ENCODE measurements at places on chromosomes 5 and 9.

DNA sequence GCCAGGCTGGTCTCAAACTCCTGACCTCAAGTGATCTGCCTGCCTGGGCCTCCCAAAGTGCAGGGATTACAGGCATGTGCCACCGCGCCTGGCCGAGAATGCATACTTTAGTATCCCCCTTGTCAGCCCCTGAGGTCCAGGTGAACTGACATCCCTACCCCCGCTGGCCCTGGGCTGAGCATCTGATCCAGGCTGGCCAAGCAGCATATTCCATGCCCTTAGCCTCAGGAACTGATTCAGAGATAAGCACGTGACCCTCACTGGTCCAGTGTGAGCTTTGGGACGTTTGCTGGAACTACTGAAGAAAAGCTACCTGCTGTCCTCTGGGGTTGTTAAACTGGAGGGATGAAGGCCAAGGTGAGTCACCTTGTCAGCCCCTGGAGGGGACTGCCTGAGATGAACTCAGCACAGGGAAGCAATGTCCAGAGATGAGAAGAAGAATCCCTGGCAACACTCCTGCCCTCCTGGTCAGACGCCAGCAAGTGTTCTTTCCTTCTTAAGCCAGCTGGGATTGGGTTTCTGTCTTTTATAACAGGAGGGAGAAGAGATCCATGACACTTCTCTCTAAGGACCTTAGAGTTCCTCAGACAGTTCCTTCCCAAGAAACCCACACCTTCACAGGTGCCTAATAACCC lies 59.1 kb upstream of the FBXW11 start:
- DNase-seq: no peak

DNA sequence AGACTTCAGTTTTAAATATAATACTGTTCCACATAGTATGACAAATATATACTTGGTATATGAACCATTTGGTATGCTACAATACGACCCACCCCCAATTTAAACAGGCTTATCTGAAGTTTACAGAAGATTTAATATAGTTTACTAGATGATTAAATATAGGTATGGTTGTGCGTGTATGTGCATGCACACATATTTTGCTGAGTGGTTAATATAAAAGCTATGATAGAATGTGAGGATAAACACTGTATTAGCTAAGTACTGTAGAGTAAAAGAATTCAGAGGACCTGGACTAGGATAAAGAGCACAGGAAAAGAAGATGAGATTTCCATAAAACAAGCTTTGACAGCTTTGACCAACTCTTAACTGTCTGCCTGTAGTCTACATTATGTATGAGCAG lies 356.7 kb downstream of the PDE4D start:
- DNase-seq: no peak

- DNase-seq: no peak
Measured at GRCh38 chr5:171700318-171700912, 85.2 kb upstream of the SMIM23 start.

GRCh38 chr5:150574818-150575547 lies 65.5 kb upstream of the SYNPO start:
- no peak for DNase-seq

DNA sequence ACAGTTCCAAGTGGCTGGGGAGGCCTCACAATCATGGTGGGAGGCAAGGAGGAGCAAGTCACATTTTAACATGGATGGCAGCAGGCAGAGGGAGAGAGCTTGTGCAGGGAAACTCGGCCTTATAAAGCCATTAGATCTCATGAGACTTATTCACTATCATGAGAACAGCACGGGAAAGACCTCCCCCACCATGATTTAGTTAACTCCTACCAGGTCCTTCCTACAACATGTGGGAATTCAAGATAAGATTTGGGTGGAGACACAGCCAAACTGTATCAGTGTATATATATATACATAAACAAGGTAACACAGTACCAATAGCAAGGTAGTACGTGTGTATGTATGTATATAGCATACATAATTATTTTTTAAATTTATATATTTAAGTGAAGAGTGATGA lies 50.9 kb downstream of the NFX1 start:
- DNase-seq: no peak

GRCh38 chr9:120852240-120853010 lies 9.7 kb upstream of the PSMD5 start:
- no peak for DNase-seq

GRCh38 chr5:10339958-10340357 lies 13.5 kb upstream of the MARCHF6 start:
- DNase-seq: no peak

DNA sequence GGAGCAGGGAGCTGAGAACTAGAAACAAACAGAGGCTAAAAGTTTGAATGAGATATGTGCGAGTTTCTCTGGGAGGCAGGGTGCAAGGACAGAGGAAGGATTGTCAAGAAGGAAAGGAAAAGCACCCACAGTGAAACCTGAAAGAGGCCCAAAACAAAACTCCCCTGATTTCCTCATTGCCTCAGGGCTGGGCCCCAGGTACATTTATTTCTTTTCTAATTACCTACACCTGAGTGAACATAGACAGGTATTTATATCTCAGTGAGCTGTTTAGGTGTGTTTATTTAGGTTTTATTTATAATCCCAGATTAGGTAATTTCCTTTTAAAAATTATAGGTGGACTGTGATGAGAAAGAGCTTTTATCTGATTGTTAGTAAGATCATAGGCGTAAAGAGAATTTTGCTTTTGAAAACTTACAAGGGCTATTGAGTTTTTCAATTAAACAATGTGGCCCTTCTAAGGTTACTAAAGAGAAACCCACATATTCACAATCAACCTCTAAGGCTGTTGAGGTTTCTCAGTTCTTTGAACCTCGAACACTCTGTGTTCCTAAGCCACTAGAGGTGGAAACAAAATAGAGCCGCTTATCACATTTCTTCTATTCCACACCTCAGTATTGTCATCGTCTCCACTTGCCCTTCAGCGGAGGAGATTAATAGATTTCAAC lies 344.8 kb downstream of the ZNF608 start:
- peak; percentile 79 for DNase-seq

DNA sequence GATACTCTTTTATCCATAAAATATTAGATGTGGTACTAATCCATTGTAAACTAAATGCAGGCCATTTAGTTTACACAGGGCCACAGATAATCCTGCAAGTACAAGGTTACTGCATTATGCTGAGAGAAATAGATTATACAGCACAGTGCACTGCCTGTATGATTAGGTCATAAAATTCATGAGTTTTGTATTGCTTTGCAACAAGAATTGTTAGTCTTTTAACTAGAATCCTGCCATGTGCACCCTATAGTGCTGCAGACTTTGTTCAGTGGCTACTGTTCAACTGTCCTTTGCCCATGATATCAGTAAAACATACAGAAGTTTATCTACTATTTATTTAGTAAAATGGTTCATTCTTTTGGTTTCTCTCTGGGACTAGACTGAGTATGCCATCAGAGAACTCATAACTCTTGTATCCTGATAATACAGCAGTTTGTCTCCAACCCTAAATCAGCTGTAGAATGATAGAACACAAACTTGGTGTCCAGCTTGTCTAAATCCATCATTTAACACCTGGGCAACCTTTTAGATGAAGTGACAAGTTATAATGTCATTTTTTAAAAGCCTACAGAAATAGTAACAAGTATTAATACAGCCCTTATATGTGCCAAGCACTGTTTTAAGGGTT lies 291.2 kb downstream of the TMEM167A start:
- DNase-seq: no peak

GRCh38 chr9:101514071-101514470 lies 19.6 kb upstream of the RNF20 start:
- DNase-seq: no peak

DNA sequence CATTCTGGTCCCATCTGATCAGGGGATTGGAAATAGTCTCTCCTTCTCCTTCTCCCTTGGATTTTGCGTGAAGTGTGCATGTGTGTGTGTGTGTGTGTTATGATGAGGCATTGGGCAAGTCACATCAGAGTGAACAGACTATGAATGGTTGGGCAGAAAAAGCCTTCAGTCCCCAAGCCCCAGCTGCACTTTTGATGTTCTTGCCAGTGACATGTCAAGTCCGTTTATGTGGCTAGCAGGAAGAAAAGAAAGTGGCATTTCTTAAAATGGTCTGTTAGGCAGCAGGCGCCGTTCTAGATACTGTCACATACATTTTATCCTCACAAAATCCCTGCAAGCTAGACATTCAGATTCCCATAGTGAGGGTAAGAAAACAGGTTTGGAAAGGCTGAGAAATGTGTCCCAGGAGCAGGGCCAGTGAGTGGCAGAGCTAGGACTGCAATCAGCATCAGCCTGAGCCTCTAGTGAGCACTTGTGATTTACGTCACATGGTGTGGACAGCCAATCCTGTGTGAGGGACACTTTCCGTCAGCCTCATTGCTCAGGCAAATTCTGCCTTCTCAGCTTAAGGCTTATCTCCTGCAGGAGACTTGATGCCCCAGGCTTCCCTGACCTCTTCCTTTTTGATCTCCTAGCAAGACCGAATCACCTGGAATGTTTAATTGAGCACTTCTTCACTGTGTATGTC lies 60.4 kb downstream of the GLRA1 start:
- no peak for DNase-seq

DNA sequence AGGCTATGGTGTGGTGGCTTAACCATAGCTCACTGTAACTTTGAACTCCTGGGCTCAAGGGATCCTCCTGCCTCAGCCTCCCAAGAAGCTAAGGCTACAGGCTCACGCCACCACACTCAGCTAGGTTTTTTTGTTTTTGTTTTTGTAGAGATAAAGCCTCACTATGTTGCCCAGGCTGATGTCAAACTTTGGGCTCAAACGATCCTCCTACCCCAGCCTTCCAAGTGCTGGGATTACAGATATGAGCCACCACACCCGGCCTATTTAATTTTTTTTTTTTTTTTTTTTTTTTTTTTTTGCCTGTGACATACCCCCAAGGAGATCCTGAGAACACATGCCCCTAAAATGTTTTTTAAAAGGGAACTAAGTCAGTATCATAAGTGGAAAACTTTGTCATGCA lies 10.4 kb downstream of the FUBP3 start:
- no peak for DNase-seq

- no peak for DNase-seq
Measured at GRCh38 chr5:56161927-56162326, 71.2 kb downstream of the ANKRD55 start.

GRCh38 chr5:141850244-141850768 lies 27.9 kb downstream of the PCDH1 start:
- peak; percentile 63 for DNase-seq

GRCh38 chr9:105006514-105006913 lies 78.6 kb upstream of the ABCA1 start:
- DNase-seq: no peak

GRCh38 chr5:16812911-16813310 lies 123.2 kb downstream of the MYO10 start:
- peak; percentile 48 for DNase-seq

GRCh38 chr5:40984884-40985283 lies 75.6 kb downstream of the C7 start:
- DNase-seq: no peak

DNA sequence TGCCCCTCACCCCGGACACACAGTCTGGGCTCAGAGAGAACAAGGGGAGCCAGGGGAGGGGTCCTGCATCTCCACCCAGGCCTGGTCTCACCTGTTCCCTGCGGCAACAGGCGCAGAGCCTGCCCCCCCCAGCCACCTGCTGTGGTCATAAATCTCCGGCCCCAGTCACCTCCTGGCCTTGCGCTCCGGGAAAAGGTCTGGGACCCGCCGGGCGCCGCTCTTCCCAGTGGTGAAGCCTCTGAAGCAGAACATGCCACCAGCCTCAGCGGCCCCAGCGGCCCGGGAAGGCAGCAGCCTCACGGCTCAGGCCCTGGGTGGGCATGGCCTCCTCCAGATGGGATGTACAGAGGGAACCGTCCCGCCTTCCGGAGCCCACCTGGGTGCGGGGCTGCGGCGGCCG lies 20.6 kb downstream of the NOTCH1 start:
- DNase-seq: peak; percentile 31

- peak; percentile 80 for DNase-seq
Measured at GRCh38 chr9:38126730-38127129, 57.7 kb upstream of the SHB start.

DNA sequence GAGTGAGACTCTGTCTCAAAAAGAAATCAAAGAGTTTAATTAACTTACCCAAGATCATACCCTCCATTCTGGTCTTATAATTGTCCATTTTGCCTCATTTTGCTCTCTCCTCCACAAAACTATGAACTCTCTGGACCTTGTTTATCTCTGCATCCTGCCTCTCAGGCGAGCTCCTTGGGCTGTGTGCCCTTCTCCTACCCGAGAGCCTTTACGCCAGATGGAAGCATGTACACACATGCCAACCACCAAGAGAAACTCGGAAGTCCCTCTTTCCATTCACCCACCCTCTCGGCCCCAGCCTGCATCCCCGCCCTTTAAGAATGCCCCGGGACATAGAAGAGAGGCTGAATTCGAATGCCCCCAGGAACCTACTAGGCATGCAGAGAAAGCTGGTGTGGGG lies 25.9 kb downstream of the CPLX2 start:
- no peak for DNase-seq

DNA sequence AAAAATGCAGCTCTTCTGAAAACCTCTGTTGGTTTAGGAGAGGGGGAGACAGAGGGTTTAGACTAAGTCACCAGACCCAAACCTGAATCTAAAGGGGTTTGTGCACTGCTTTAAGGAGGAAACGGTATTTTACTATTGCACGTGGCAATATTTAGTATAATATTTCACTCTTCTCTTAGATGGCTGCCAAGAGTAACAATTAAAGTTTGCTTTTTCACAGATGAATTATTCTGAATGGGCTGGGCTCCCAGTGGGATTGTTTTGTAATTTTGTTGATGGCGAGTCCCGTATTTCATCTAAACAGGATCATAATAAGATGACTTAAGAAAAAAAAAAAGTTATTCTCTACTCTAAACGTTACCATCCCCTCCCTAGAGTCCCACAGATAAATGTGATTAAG lies 245.4 kb downstream of the PCSK5 start:
- DNase-seq: peak; percentile 71

- no peak for DNase-seq
Measured at GRCh38 chr9:103819936-103820335, 274.2 kb upstream of the SMC2 start.

DNA sequence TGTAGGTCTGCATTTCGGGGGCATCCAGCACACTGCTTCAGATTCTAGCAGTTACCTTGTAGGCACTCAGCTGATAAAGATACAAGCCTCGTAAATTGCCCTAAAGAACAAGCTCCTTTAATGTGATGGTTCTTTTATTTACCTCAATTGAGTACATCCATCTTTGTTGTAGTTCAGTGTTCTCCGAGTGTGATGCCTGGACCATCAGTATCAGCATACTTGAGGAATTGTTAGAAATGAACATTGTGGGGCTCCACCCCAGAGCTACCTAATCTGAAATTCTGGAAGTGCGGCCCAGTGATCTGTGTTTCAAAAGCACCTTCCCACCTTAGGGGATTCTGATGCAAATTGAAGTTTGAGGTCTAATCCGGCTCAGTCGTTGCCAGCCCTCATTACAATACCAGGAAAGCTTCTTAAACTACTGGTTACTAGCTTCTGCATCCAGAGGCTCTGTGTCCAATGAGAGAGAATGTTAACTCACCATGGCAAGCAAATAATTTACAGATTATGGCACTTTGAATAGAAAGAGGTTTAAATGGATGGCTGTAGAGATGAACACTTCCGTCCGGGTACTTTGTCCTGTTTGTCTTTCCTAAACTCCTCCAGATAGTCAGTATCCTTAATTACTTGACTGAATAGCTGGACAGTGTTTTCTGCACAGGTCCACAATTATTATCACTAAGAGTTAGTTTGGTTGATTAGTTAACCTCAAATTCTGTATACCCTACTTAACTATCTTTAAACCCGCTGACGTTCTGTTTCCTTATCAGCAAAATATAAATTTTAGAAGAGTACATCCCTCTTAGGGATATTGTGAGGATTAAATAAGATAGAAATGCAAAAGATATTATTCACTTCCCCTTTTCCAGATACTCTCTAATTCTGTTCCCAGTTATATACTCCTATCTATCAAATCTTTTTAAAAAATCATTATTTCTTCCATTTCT lies 47.9 kb downstream of the RAI14 start:
- no peak for DNase-seq

GRCh38 chr5:53429706-53430105 lies 50.7 kb upstream of the FST start:
- no peak for DNase-seq

All from NCI-H69 (cell line).